T-helper 2 cell (primary cell): ENCODE measurements at places on chromosomes 1 and 21.

DNA sequence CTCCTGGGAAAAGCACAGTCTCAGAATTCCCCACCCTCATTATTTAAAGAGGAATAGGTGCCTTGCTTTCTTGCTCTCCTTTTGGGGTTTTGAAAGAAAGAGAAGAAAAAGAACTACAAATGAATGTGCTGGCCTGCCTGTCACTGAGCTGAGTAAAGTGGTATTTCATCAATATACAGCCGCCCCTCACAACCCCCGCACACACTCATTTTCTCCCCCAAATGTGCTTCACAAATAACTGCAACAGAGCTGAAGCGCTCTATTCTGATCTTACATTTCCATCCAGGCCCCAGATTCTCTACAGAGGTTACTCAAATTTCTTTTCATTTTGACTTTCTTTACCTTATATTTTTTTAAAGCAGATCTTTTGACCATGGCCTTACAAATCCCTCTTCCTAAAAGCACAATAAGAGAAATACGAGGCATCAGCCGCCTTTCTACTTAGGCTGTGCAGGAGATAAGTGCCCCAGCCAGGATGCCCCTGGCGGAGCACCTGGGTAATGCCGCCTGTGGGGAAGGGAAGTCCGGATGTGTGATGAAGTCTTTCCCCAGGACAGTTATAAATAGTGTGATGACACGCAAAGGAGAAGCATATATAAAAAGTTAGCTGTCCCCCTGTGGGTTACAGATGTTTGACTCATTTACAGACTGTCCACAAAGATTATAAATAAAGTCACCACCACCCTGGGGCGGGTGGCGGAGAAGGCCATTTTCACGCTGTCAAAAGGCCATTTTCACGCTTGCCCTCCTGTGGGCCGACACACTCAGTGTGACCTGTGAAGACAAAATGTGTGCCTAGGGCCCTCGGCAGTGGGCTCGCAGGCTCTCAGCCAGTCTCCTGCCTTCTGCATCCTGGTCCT lies 6.5 kb downstream of the KCNN3 start:
- no peak for DNase-seq

DNA sequence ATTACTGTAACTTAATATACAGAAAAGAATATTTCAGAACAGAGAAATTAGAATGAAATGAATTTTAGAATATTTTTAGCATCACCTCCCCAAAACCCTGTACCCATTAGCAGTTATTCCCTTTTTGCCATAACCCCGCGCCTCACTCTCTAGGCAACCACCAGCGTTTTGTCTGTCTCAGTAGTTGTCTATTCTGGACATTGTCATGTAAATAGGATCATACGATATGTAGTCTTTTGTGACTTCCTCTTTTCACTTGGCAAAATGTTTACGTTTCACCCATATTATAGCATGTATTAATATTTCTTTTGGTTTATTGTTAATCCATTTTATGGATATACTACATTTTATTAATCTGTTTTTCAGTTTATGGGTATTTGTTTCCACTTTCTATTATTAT lies 24.9 kb downstream of the SOAT1 start:
- DNase-seq, result no peak

DNA sequence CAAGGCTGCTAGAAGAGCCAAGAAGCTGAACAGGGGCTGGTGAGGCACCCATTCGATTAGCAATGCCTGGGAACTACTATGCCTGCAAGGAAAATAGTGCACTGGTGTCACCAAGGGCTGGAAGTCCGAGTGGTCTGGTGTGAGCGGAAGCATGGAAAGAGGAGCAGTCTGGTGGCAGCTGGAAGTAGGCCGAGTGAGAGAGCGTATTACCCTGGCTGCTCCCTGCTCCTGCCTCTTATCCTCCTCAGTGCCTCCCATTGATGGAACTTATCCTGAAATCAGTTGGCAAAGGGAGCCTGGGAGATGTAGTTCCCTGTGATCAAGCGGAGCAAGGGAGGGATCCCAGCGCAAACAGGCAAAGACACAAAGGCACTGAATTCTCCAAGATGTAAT lies 9.6 kb downstream of the SMAP2 start:
- DNase-seq, result no peak

DNA sequence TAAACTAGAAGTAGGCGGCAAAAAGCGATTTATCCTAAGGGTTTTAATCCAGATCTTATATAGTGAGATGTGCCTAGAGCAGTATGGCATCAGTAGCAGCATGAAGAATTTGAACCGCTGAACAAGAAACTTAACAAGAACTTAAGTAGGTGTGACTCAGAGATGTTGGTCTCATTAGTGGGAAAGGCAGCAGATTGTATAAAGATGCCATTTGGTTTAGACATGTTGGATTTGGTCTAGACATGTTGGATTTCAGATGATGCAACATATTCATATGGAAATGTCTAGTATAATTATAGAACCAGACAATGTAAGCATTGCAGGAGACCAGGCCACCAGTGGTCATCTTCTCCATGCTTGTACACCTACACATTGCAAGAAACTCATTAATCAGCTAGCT lies 42.1 kb upstream of the ZP4 start:
- DNase-seq, result no peak
